Activated CD4-positive, alpha-beta T cell treated with anti-CD3 and anti-CD28 coated beads, Interleukin-2, amount 50 U/mL, for 4 hours (primary cell): ENCODE measurements at places on chromosomes 7 and 10.

- DNase-seq: no peak
Measured at GRCh38 chr7:92696584-92696983, 106.4 kb upstream of the FAM133B start.

DNA sequence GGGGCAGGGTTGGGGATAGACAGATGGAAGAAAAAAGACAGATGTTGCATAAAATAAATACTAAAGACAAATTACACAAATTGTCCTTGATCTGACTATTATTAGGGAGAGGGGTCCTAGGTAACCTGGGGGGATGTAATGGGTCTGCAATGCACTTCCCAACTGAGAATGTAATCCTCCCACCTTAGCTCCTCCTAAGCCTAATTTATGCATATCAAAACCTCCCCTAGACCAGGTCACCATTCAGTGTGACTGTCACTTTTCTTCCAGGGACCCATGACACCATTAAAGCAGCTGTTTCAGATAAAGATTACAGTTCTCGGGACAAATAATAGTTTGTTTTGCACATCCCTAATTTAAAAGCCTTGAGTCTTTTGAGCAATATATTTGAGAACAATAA is 133.9 kb upstream of the FEZF1 start:
- DNase-seq: no peak

GRCh38 chr10:88980247-88980646 is 10.4 kb upstream of the FAS start:
- DNase-seq: no peak

DNA sequence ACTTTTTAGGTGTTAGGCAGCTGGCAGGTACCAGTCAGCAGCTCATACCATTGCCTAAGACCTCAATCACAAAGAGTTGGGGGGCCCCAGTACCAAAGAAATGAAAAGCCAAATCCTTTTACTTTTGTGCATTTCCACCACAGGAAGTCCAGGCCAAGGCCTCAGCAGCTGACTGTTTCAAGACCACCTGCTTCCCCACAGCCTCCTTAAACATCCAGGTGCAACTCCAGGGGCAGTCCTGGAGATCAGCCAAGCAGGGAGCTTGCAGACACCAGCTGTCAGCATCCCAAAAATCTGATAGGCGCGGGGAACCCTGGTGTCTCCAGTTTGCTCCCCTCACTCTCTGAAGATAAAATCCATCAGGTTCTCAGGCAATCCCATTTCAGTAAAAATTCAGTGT is 91.5 kb upstream of the EFCAB10 start:
- DNase-seq: no peak

DNA sequence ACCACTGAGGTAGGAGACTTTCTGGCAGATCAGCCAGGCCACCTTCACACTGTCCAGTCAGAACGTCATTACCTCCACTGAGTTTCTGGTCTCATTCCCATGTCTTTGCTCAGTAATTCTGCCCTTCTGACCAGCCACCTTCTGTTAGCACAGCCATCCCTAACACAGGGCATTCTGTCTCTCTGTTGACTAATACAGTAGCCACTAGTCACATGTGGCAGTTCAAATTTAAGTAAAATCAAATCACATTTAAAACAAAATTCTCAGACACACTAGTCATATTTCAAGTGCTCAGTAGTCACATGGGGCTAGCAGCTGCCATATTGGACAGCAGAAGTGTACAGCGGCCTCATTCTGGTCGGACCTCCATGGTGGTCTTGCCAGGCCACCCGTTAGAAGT is 7.4 kb downstream of the CPSF4 start:
- DNase-seq: no peak

DNA sequence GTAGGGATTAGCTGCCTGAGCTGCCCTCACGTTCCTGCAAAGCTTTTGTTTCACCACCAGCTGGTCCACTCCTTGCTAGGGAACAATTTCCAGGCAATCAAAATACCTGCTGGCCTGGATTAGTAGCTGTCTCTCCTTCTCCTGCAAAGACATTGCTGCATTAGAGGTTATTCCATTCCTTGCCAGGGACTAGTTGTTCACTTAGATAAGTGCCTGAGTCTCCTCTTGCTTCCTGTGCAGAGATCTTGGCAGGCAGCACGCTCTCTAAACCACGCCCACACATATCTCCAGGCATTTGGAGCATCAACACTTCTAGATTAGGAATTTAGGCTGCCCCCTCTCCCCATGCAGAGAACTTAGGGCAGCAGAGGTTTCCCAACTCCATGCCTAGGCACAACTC is 150.4 kb upstream of the SMIM30 start:
- DNase-seq: no peak

GRCh38 chr7:45052011-45052410 is 36.8 kb downstream of the NACAD start:
- DNase-seq: no peak

DNA sequence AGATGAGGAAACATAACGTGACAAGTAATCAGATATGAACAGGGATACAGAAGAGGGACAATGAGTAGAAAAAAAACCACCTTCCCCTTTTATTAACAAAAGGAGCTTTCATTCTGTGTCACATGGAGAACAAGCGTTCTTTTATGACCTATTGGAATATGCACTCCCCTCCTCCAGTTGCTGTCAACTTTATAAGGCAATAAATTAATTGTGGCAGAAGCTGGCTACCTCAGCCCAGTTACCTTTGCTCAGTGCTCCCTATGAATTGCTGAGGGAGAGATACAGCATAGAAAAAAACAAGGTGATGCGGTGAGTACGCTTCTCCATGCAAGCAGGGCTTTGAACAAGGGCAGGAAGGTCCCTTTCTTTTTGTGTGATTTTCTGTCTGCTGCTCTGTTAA is at the start of gene MGAM2:
MGAM2 (plus strand) TSS at position 220 of the 400 bp plus-strand sequence. CDS start 5,156 bp downstream, outside the sequence.
- DNase-seq: no peak

GRCh38 chr7:142608630-142609428 is 140.4 kb upstream of the PRSS1 start:
- DNase-seq: no peak

- DNase-seq: no peak
Measured at GRCh38 chr10:29370097-29371092, 81.5 kb downstream of the LYZL1 start.

- DNase-seq: no peak
Measured at GRCh38 chr7:33903791-33904680, 1.3 kb upstream of the BMPER start.

DNA sequence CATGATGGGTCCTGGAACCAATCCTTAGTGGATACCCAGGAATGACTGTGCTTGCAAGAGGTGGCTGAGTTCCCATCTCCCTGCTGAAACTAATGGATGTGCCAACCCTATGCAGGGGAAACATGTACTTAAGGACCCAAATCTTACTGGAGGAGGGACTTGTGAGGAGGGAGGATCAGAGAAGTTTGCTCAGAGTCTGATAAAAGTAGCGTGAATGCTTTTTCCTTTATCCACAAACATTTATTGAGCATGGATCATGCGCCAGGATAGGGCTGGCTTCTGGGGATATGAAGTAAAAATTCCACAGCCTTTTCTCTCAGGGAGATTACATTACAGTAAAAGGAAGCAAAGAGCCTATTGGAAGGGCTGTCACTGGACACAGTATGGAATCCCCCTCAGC is 358.5 kb downstream of the RPS24 start:
- DNase-seq: no peak

DNA sequence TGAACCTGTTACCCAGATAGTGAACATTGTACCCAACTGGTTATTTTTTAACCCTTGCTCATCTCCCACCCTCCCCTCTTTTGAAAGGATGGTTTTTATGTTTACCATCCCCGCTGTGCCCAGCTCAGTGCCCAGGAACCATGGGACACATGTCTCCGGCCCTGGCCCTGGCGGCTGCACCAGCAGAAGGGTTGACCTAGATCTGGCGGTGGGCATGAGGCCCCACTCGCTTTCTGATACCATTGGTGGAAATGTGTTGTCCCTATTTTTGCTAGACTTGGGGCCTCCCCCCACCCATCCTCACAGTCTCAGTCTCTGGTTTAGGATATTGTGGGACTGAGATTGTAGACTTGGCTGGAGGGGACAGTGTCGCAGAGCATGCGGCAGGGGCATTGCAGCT is 11.9 kb downstream of the PFKFB3 start:
- DNase-seq: no peak

- DNase-seq: no peak
Measured at GRCh38 chr7:128020159-128020558, 11.1 kb downstream of the LRRC4 start.

DNA sequence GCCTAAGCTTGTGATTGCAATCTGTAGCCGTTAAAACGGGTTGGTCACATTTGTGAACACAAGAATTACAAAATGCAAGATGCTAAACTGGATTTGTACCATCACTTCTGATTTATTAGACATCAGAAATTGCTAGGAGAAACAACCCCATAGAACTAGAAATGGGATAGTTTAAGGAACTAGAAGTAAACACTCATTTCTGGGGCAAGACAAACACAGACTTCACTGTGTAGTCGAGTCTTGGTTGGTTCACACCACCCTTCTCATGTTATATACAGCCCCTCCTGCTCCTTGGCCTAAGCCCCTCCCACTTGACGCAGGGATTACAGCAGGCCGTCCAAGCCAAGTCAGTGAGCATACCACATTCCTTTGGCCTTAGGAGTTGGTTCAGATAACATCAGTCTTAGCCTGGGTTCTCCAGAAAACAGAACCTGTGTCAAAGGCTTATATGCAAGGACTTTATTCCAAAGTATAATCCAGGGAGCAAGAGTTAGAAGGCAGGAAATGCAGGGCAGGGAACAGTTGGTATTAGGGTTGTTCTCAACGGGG is 2.0 kb upstream of the NRAP start:
- no peak for DNase-seq

- no peak for DNase-seq
Measured at GRCh38 chr7:91193141-91193540, 71.1 kb upstream of the FZD1 start.

DNA sequence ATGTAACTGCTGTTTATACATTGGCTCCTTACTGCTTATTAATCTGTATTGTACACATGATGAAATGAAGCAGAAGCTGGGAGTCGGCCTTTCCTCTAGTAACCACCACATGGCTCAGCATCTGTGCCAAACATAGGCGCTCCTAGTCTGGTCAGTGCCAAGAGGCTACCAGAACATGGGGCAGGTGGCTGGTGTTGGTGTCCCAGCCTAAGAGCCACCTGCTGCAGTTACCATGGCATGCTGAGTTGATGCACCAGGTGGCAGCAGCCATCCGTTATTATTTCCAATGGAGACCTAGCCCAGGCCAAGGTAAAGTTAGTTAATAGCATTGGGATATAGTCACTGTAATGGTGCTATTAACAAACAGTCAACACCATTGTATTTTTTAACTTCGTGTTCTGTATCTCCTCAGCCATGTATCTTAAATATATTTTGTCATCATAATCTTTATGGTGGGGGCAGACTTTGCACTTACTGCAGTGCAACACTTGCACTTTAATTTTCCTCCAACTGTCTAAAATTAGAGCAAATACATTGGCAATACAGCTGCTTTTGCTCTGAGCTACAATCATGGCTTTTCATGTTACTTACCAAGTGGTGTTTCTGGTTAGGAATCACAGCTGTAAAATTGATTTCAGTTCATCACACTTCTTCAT is 33.1 kb downstream of the HBP1 start:
- no peak for DNase-seq

- no peak for DNase-seq
Measured at GRCh38 chr7:4626318-4626845, 55.7 kb upstream of the FOXK1 start.

DNA sequence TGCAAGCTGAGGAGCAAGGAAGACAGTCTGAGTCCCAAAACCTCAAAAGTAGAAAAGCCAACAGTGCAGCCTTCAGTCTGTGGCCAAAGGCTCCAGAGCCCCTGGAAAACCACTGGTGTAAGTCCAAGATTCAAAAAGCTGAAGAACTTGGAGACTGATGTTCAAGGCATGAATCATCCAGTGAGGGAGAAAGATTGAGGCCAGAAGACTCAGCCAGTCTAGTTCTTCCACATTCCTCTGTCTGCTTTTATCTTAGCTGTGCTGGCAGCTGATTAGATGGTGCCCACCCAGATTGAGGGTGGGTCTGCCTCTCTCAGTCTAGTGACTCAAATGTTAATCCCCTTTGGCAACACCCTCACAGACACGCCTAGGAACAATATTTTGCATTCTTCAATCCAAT is 20.1 kb upstream of the MDFIC start:
- DNase-seq: no peak

DNA sequence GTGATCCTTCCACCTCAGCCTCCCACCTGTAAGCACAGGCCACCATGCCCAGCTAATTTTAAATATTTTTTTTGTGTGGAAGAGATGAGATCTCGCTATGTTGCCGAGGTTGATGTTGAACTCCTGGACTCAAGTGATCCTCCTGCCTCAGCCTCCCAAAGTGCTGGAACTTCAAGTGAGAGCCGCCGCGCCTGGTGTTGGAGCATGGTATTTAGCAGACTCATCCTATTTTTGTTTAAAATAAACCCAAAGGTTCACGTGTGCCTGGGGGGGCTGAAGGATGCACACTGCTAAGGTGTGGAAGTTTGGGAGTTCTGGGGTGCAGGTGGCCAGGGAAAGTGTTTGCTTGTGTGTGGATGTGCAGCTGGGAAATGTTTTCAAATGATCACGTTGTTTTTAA is 18.1 kb downstream of the PDGFA start:
- no peak for DNase-seq

GRCh38 chr7:110399421-110399820 is 691.5 kb upstream of the LRRN3 start:
- no peak for DNase-seq

GRCh38 chr10:122981066-122981464 is 864 bp downstream of the PSTK start:
- no peak for DNase-seq

- DNase-seq: no peak
Measured at GRCh38 chr7:84105586-84105985, 89.0 kb downstream of the SEMA3A start.
